ENCODE measurements at places on chromosomes 16 and 17.

- DNase-seq, result no peak
Observed at GRCh38 chr17:73376152-73376551, 64.4 kb upstream of the CDC42EP4 start.

DNA sequence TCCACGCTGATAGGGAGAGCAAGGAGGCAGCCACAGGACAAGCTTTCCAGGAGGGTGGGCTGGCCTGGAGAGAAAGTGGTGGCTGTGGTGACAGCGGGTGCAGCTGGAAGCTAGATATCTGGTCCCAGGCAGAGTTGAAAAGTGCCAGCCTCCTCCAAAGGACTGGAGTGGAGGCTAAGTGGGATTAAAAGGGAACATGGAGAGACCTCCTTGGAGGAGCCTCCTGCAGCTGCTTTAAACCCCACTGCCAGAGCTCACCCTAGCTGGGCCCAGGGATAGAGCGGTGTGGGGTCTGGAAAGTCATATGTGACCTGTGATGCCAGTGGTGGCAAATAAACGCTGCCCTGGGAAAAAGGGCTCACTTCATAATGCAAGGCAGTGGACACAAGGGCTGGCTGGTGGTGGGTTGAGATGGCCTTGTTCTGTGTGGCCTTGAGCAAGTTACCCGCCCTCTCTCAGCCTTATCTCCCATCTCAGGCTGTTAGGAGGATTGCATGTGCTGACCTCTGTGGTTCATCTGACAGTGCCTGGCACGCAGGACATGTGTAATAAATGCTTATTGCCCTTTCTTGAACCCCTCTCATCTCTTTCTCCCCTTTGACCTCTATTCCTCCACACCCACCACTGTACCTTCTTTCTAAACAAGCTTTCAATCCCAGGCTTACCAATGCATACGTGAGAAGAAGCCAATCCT, 61.0 kb upstream of the LGALS9 start:
- DNase-seq, result no peak

- DNase-seq, result no peak
Observed at GRCh38 chr16:84414789-84415326, 46.5 kb downstream of the ATP2C2 start.

GRCh38 chr17:67995570-67996263, 552 bp downstream of the C17orf58 start:
- DNase-seq, result no peak

DNA sequence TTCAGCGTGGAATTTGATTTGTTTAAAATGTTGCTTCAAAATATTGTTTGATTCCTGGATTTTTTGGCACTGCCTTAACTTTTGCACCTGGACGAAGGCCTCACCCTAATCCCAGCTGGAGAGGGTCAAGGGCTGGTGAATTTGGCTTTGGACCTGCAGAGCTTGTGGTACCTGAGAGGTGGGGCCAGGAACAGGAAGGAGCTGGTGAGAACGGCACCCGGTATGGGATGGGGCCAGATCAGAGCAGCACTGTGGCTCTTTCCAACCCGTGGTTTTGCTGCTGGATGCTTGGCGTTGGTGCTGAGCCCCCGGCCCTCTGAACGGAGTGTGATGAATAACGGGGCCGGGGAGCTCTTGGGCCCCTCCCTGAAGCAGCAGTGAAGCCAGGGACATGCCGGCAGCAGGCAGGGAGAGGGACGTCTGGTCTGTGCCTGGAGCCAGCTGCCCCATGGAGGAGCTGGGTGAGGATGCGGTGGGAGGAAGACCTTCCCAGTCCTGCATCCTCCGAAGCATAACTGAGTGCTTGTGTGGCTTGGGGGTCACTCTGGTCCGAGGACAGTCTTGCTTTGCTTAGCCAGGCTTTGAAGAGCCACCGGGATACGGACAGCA, 275.4 kb downstream of the SEC14L1 start:
- no peak for DNase-seq

- no peak for DNase-seq
Observed at GRCh38 chr16:31114468-31114867, 3.0 kb upstream of the KAT8 start.

DNA sequence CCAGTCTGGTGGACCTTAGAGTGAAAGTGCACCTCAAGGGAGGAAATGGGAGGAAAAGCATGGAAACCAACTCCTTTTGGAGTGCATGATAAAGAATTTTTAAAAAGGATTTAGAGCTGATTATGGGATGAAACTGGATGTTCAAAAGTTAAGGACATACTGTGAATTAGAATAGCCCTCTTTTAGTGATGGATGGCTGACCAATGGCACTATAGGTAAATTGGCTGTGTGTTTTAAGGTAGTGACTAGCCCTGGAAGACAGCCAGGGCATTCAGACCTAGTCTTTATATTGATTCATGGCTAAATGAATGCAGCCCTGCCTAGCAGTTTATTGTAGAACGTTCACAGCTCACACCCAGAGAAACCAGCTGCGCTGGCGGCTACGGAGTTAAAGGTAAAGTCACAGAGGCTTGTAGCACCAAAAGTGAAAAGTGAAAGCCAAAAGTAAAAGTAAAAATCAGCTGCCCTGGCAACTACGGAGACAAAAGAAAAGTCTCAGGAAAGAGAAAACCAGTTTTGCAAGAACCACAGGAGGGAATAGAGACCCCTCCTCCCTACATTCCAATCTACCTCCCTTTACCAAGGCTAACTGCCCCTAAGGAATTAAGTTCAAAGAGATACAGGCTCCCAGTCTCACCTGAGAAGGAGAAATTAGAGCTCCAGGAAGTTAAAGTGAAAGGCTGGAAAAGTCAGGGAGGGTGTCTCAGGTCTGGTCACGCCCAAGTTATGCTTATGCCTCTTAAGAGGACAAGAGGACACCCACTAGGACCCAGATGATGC, 21.8 kb downstream of the ACSM1 start:
- no peak for DNase-seq

DNA sequence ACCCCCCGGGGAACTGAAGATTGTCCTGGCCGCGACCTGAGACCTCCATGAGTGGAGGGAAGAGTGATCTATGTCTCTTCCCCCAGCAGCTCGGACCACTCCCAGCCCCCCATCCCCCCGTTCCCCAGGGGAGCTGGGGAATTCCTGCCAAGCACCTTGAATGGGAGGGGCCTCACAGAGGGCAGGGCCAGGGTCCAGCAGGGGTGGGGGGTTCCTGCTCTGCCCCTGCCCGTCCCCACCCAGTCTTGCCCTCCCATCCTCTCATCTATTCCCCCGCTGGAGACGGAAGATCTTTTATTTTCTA, 9.4 kb downstream of the TUFM start:
- no peak for DNase-seq

- DNase-seq, result no peak
Observed at GRCh38 chr16:81997738-81998137, 13.5 kb downstream of the SDR42E1 start.

- no peak for DNase-seq
Observed at GRCh38 chr17:14203388-14203787, 33.3 kb downstream of the CDRT15 start.

DNA sequence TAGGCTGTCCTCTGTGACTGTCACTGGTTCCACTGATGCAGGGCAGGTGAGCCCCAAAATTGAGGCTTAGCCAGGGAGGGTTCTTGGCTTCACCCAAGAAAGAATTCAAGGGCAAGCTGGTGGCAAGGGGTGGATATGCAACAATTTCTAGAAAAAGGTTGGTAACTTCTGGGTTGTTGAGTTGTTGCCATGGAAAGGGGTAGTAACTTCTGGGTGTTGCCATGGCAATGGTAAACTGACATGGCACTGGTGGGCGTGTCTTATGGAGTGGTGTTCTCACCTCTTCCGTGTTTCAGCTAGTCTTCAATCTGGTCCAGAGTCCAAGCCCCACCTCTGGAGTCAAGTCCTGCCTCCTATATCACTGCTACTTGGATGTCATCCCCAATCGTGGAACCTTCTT, 9.5 kb upstream of the GUCY2D start:
- no peak for DNase-seq

DNA sequence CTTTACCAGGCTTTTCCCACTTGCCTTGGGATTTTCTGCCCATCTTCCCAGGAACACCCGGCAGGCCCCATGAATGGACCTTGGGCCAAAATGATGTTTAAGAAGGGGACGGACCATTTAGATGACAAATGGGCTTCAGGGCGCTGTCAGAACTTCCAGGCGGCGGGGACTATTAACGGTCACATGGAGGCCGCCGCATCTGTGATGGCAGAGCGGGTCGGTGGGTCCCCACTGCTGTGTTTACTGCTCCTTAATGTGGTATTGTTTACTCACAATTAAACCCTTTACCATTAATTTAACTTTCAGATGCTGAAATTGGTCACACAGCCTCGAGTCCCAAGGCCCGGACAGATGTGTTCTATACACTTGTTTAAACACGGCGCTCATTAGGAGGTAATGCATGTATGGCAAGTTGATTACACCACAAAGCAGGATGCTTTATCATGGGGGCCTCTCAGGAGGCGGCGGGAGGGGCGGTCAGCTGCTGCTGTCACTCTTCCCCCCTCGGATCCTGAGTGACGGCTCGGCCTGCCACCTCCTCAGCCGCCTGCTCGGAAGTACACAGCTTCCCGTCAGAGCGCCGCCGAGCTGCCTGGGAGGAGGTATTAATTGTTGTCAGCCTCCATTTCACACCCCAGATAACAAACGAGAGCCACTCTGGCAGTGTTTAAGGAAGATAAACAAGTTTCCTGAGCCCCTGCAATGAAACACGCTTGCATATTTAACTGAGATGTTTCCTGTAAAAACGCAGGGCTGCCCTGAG, 83.9 kb upstream of the IRX3 start:
- DNase-seq, result no peak

GRCh38 chr17:18987862-18988545, 16.6 kb downstream of the FAM83G start:
- no peak for DNase-seq

GRCh38 chr16:29710227-29711219, 31.5 kb downstream of the QPRT start:
- DNase-seq, result peak; percentile 53

GRCh38 chr16:3017794-3018506, at the start of gene CLDN6:
CLDN6 (minus strand) TSS chr16:3018183; CDS start chr16:3016021, 2,162 bp downstream.
- DNase-seq, result peak; percentile 73

DNA sequence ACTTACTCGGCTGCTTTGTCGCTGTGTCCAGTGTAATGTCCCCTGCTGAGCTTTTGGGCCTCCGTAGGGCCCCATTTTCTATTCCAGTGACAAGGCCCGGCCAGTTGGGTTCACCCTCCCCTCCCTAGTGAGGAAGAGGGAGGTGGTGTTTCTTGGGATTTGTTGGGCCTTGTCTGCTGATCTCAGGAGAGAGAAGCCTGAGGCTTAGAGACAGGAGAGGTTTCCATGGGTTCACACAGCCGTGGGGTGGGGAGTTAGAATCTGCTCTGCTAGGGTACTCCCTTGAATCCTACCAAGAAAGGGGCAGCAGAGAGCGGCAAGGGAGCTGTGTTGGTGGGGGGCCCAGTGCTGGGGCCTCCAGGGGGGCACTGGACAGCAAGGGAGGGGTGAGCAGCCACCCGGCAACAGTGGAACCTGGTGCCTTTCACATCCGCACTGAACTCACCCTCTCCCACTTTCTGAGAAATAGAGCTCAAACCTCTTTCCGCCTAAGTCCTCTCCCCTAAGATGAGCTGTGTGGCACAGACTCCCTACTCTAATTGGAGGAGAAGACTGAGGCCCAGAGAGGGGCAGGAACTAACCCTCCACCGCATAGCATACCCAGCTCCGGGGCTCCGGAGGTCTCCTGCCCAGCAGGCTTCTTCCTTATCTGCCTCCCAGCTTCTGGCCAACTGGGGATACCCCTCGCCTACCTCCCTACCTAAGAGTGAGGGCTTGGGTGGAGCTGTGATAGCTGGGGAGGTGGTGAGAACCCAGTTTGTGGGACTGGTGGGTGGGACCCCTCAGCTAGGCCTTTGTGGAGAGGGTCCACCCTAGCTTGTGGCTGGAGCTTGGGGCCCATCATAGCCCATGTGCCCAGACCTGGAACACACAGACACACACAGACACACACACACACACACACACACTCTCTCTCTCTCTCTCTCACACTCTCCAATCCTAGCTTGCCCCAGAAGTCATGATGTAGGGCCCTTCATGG, 6.8 kb downstream of the TBKBP1 start:
- no peak for DNase-seq

DNA sequence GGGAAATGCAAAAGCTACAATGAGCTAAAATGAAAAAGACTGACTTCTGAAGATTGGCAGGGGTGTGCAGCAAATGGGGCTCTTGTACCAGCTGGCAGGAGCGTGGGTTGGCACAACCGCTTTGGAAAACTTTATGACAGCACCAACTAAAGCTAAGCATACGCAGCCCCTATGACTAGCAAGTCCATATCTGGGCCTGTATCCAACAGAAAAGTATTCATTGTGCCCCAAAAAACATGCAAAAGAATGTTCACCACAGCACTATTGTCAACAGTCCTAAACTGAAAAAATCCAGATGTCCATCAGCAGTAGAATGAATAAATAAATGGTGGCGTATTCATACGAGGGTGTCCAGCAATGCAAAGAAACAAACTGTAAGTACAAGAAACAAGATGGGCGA, 22.6 kb upstream of the ITGA3 start:
- DNase-seq, result no peak

DNA sequence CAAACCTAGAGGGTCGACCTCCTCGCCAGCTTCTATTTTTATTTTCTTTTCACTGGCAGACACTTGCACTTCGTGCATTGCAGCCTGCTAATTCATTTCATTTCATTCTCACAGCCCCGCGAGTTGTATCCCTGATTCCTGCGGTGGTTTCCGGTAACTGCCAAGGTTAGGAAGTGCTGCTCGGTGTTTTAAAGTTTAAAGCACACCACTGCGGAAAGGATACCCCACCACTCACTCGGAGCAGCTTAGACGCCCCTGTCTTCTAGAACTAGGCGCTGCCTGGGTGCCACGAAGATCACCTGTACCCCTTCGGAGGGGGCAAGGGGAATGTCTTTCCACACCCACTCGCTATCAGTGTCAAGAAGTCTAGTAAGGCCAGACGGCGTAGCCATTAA, 509 bp downstream of the CNEP1R1 start:
- DNase-seq, result peak; percentile 42

DNA sequence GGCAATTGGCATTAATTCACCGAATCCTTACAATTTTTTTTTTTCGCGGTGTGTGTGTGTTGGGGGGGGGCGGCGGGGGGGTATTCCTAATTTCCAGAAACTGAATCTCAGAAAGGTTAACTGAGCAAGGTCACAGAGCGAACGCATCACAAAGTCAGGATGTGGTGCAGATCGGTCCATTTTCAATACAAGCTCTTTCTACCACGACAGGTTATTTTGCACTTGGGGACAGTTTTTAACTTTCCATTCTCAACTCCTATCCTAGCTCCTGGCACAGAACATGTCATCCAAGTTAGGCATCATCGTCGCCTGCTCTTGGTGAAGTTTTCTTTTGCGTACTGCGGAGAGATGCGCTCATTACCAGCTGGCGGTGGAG, 15.4 kb upstream of the ERN1 start:
- no peak for DNase-seq

DNA sequence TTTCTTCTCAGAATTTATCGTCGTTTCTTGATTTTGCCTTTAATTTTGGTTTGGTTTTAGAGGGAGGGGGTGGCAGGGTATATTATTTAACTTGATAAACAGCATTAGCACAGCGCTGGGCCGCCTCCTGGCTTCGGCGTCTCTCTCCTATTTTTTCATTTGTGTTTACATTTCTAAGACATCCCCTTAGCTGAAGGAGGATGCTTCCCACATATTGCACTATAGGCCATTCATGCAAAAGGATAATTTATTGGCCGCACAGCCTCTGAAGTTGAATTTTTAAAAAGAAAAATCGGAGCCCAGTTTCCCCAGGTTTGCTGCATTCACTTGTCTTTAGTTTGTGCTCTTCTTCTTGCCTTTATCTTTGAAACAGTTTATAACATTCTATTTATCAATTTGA, 497.4 kb upstream of the ZFHX3 start:
- no peak for DNase-seq

GRCh38 chr16:81784072-81784795, 5.1 kb downstream of the PLCG2 start:
- no peak for DNase-seq

GRCh38 chr17:332023-332422, 20.6 kb downstream of the RPH3AL start:
- DNase-seq, result no peak

- DNase-seq, result no peak
Observed at GRCh38 chr16:12392585-12393091, 411.0 kb downstream of the CPPED1 start.

Measured in HEK293T (cell line).